ENCODE measurements at places on chromosomes 1 and 21.

- DNase-seq, result no peak
These were observed 29.6 kb downstream of the RIMS3 start for GRCh38 chr1:40635763-40636500.

- DNase-seq, result no peak
These were observed 25.6 kb downstream of the CHML start for GRCh38 chr1:241614572-241614971.

DNA sequence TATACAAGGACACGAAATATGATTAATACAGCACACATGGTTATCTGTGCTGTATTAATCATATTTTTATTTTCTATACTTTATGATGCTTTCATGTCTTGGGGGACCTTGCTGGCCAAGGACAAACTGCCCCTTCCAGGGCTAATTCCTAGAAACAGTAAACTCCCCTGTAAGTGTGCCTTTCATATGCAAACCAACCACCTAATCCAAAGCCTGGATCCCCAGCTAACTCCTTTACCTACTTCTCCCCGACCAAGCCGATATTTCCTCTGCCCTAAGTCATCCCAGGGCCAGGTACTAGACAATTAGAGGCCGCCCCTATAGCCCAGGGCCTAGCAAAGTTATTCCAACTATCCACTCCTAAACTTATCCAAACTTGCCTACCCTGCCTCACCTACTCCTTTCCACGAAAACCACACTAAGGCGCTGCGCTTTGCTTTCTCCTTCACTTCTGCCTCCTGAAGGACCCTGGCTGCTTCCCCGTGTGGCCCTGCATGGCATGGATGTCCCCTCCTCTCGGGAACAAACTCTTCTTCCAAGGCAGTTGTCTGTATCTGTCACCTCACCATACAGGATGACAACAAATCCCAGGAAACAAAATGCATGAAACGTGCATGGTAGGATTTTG lies 10.2 kb downstream of the SH3BP5L start:
- no peak for DNase-seq

DNA sequence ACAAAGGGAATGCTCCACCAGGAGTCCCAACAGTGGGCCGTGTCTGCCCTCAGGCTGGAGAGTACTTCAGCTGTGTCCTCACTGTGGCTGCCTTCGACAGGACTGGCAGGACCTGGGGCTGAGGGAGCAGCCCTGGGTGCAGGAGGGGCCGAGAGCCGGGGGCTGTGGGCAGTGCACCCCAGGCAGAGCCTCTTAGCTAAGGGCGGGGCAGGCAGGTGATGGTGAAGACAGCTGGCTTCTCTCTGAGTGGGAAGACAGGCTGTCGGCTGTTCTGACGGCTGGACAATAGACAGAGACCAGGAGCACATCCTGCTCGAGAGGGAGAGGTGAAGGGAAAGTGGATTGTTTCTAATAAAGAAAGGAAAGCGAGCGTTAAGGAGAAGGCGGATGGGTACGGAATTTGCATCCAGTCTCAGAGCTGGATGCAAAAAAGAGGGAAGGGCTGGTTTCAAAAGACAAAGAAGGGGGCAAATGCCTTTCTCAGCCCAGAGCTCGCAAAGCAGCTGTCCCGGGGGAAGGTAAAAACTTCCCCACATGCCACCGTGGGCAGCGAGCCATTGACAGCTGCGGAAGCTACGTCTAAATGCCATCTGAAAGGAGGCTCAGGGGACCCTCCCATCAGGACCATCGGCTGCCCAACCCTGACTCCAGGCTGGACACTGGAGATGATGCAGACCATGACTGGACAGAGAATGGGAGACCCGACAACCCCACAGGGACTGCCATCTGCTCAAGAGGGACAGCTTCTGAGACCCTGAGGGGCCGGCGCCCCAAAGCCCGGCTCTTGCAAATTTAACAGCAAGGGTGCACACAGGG lies 92.0 kb downstream of the STUM start:
- no peak for DNase-seq

- no peak for DNase-seq
These were observed 48.2 kb downstream of the SYT2 start for GRCh38 chr1:202662081-202662480.

DNA sequence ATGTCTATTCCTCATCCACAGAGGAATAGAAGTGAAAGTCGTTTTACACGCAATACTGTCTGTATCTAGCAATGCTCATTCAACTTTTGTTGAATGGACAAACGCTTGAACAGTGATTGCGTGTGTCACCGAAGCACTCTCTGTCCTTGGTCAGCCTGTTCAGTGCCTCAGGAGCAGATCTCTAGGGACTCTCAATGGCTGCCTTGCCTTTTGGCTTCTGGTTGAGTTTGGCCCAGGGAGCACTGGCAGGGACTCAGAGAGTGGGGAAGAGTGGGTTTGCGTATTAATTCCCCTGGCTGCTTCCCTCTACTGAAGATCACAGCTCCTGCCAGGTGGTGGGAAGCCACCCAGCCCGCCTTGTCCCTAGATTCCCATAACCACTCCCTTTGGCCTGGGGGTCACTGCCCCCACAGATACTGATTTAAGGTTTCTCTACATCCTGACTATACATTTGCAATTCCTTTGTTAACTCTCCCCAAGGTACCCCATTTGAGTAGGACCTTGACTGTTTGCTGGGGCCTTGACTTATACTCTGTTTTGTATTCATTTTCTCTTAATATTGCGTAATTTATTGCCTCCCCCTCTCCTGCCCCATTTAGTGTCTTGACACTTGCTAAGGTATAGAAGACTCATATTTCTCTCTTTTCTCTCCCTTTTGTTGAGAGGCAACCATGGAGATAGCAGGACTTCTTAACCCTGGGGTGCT lies 61.7 kb upstream of the USP24 start:
- no peak for DNase-seq

DNA sequence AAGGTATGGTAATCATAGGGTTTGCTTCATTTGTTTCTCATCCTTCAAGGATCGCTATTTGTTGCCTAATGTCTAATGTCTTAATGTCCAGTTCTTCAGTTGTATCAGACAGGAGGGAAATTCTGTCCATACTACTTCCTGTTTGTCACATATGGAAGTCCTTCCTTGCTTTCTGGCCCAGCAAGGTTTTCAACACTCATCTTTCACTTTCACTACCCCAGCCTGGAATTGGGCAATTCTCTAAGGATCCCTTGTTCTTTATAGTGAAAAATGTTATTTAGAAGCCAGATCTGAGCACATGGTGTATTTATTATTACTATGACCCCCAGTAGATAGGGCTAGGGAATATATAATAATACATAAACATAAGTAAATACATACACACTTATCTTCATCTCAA lies 50.6 kb upstream of the SLC35A3 start:
- no peak for DNase-seq

- DNase-seq, result no peak
These were observed 861.1 kb upstream of the ADAMTS5 start for GRCh38 chr21:27827972-27828371.

- DNase-seq, result no peak
These were observed 574.3 kb upstream of the USP24 start for GRCh38 chr1:55789466-55789865.

DNA sequence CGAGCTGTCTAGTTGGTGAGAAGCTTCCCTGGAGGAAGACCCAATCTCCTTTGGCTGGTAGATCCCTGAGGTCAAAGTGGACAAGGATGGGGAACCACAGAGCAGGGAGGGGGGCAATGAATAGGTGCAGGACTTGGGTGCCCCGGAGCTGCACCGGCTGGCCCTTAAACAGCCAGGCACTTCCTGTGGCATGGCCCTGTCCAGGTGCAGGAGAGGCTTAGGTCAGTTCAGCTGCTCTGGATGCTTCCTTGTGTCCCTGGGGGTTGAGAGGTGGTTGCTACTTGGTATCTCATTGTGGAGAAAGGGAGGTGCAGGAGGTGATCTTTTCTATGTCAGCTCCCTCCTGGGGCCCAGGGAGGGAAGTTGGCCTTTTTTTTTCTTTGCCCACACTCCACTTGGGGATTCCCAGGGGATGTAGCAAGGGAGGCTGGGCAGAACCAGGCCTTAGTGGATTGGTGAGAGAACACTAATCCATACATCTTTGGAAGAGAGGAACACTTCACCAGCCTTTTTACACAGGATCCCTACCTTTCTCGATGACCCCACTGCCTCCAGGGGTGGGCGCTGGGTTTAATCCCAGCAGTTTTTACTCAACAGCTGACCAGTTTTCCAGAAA lies 1.2 kb upstream of the ST3GAL3 start:
- DNase-seq, result no peak
